ENCODE measurements at places on chromosomes 7 and 10.

DNA sequence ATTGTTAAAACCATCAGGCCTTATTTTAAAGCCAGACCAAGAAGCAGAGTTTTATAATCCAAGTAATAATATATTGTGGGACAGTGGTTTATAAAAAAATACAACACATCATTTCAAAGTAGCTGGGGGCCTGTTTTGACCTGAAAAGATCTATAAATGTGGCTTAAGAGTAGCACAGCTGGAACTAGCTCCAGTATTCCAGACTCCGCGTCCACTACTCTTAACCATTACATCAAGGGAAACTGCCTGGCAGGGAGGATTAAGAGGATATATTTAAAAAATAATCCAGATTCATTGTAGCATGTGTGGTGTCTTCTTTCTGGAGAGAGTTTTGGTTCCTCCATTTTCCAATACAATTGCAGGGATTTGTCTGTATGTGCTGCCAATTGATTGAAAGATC lies 67.3 kb downstream of the MET start:
- DNase-seq, result no peak

- DNase-seq, result no peak
Measured at GRCh38 chr7:73612598-73613269, 11.6 kb downstream of the MLXIPL start.

- DNase-seq, result no peak
Measured at GRCh38 chr7:116766881-116767280, 94.9 kb downstream of the MET start.

DNA sequence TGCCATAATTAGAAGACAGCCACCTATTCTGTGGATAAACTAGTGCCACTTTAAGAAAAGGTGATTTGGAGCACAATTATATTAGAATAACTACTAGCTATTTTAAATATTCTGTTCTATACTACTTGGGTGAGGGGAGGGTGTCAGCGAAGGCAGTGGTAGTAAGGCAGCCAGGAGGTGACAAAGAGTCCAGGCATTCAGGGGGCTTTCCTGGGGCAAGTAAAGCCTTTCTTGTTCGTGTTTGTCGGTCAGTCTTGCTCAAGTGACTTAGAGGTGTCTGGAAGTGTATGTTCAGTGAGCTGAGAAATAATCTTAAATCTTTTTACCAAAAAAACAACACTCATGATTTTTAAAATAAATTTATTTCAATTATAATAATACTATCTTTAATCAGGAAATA lies 34.4 kb downstream of the ADD3 start:
- DNase-seq, result no peak

DNA sequence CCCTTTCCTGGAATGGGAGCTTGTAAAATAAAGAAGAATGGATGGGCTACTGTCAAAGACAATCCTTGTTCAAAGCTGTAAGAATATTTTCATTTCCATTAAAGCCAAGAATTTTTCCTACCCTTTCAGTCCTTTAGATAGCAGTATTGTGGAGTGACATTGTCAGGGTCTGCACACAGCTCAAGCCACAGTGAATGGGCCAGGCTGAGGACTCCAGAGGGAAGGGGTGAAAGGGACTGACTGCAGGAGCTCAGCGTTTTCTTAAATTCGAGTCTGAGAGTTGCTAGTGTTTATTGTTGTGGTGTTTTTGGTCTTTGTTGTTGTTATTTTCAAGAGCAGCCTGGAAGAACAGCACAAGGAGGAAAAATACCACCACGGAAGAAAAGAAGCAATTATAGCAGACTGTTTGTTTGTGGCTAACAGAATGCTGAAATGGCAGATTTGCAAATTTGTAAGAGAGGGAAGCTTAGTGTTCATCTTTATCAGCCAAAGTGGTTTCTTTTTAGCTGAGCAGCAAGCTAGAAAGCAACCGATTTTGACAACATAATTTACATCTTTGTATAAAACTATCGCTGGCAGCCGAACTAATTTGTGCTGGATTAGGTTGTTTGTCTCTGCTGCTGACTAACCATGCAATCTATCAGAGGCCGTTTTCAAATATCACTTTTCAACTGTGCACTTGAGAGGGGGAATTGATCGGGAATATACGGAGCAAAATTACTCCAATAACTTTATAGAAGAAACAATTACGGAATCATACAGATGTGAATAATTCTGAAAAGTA lies 192.1 kb downstream of the LRMDA start:
- DNase-seq, result no peak

DNA sequence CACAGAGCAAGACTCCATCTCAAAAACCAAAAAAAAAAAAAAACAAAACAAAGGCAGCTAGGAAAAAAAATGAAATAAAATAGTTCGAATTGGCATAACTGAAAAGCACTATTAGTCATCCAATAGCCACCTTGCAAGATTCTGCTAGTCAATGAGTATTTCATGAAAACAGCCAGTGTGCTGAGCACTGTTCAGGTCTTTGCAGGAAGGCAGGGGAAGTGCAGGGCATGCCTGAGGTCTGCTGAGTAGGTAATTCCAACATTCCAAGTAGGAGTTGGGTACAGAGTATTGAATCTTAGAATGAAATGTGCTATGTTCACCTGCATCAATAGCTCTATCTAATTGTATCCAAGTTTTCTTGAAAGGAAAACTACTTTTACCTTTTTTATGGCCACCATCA lies 22.9 kb downstream of the ABRAXAS2 start:
- no peak for DNase-seq

GRCh38 chr10:111077479-111077784 lies 603 bp downstream of the ADRA2A start:
- no peak for DNase-seq

GRCh38 chr10:88164471-88164870 lies 301.0 kb downstream of the PTEN start:
- no peak for DNase-seq

GRCh38 chr10:16586358-16587138 lies 64.9 kb upstream of the C1QL3 start:
- DNase-seq, result no peak

- peak; percentile 26 for DNase-seq
Measured at GRCh38 chr10:69215405-69216171, 4.5 kb upstream of the HKDC1 start.

DNA sequence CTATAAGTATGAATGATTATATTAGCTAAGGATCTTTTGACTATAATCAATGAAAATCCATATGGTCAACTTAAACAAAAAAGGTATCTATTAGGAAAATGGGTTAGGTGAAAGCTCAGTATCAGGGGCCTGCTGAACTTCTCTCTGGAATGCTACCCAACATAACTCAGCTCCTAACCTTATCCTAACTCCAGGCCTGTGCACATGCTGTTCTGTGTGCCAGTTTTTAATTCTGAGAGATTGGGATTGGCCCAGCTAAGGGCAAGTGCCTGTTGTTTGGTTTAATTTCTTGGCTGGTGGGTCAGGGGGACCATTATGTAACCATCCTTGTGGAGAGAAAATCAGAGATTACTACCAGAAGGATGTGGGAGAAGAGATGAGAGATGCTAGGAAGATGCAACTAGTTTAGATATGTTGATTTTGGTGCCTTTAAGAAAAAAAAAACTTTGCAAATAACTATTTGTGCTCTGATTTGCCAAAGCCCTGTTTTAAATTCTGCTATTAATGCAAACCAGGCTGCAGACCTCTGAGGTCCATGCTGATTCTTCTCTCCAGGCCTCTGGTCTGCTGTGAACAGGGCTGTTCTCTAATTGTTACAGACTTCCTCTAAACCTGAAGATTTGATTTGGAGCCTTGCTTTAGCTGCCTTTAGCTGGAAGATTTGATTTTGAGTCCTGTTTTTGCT lies 23.9 kb upstream of the HDAC9 start:
- no peak for DNase-seq

DNA sequence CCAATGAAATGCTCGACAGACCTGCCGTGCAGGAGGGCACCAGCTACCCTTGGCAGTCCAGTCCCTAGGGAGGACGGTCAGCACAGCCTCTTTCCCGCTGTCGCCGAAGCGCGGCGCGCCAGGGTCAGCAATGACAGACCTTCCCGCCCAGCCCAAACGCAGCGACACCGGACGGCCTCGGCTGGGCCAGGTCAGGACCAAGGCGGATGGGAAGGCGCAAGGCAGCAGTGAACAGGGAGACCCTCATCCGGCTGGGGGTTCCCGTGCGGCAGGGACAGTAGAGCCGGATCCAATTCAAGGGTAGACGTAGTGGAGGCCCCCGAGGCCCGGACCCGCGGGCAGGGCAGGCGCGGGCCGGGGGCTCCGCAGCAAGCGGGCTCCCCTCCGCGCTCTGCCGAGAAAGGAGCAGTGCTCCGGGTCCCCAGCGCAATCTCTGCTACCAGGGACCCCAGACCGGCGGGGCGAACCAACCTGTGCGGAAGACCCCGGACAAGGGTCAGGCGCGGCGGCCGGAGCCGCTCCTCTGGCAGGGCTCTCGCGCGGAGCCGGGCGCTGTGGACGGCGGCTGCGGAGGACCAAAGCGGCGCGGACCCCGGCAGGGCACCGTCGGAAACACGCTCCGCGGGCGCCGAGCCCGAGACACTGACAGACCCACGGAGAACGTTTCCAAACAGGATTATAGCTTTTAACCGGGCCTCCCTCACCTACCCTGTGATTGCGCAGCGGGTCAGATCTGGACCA lies at the start of gene SEC31B:
SEC31B (minus strand) TSS at position 551 of the 741 bp plus-strand sequence. CDS start 2,909 bp downstream, outside the sequence.
- no peak for DNase-seq

DNA sequence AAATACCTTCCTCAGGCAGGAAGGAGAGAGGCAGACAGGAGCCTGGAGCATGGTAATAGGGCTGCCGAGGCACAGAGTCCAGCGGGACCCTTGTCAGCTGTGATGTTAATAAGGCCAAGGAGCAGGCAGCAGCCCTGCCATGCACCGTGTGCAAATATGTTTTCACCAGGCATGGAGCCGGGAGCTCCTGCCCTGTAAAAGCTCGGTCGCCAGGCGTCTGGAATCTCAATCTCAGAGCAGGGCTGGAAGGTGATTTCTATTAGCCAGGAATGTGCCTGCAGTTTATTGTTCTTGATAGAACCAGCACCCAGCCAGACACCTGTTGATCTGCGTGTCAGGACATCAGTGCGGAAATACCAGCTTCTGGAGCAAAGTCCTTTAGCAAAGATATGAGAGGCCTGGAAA lies 469.8 kb downstream of the GLRX3 start:
- DNase-seq, result no peak

- no peak for DNase-seq
Measured at GRCh38 chr10:101237081-101237981, 8.1 kb upstream of the LBX1 start.

DNA sequence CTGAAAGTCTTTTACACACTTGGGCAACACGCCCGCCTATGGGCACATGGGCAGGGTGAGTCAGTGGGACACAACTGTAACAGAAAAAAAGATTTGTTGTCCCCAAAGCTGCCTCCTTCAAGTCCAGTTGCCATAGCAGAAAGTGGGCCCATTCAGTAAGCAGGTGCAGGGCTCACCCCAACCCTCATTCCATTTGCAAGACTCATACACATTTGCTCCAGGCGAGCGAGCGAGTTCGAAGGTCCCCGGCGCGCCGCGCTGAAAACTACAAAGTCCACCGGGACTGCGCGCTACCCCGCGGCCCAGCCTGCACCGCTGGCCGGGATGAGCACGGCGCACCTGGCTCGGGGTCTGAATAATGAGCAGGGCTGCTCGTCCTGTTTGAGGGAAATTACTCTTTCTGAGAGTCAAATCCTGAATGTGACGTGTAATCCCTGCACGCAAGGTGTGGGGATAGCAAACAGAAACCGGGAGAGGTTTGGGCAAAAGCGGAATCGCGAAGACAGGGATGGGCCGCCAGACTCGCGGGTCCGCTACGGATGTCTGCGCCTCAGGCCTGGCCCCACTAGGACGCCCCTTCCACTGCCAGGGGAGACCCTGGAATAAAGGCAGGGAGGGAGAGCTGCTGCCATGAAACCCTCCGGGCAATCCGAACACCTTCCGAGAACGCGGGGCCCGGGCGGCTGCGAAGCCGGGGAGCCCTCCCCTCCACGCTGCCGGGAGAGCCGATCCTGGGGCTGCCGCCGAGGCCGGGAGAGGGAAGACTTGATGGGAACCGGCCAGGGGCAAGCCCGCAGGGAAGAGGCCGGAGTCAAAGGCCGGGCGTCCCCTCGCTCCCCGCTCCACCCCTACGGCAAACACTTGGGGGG lies 982 bp downstream of the COBL start:
- no peak for DNase-seq

DNA sequence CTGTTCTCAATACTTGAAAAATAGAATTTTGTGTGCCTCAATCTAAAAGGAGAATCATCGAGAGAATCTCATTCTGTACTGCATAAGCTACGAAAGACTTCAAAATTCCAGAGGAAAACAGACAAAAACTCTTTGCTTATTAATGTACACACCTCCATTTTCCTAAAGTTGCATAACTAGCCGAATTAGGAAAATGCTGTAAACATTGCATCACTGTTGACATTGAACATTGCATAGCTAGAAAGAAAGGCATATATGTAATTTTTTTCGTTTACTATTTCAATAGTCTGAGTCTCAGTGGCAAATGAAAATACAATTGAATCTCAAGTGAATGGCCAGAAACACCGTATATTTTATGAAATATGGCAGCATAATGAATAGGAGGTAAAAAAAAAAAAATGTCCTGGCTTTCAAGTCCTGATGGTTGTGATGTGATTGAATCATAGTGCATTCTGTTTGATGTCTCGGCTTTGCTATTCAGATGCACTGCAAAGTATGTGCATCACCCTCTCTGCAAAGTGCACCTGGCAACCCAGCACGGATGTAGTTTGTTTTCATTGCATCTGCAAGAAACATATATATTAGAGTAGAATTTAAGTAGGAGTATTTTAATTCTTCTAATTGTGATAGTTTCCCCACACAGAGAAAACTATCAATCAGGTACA lies 196.7 kb downstream of the VTI1A start:
- no peak for DNase-seq

DNA sequence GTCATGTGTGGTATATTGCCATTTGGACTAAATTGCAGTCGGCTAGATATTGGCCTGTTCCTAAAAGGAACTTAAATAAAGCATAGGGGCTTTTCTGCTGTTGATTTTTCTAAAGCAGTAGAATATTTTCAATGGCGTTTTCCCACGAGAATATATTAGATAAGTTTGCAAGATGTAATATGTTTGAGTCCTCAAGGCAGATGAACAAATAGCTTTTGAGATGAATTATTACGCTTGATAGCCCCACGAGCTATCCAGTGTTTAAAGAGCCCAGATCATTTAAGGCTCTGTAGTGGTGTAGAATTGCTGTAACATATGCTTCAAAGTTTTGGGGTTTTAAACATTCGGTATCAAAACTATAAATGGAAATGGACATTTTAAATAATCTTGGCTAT lies 2.9 kb downstream of the CELF2 start:
- no peak for DNase-seq

DNA sequence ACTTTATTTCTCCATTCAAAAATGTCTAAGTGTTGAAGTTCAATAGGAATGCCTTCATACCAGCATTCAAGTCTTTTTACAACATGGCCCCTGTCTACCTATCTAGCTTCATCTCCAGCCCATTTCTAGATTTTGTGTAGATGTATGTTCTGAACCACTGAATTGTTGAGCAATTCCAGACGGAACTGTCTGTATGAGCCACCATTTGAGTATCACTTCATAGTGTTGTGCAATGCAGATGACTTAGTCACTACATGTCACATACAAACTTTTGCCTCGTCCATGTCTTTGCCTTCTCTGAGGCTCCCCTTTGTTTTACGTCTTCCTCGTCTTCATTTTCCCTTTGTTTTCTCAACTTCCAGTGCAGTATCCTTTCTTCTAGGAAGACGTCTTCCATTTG lies 118.1 kb downstream of the INHBA start:
- DNase-seq, result no peak
